ENCODE measurements at places on chromosomes 2 and 18.

DNA sequence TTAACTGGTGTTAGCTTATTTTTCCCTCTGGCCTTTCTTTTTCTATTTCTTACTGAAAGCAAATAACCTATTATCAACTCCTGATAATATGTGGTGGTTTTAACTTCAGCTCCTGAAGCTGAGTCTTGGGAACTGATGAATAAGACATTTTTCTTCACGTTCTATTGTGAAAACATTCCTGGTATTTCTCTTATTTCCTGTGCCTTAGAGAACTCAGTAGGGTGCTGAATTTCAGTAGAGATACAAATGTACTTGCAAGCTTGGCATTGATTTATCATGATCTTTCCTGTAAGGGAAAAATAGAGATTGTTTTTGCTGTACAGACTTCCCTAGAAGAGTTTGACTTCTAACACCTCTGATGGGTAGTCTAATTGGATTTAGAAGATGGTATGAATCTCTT is 52.8 kb upstream of the DCC start:
- DNase-seq, result no peak

DNA sequence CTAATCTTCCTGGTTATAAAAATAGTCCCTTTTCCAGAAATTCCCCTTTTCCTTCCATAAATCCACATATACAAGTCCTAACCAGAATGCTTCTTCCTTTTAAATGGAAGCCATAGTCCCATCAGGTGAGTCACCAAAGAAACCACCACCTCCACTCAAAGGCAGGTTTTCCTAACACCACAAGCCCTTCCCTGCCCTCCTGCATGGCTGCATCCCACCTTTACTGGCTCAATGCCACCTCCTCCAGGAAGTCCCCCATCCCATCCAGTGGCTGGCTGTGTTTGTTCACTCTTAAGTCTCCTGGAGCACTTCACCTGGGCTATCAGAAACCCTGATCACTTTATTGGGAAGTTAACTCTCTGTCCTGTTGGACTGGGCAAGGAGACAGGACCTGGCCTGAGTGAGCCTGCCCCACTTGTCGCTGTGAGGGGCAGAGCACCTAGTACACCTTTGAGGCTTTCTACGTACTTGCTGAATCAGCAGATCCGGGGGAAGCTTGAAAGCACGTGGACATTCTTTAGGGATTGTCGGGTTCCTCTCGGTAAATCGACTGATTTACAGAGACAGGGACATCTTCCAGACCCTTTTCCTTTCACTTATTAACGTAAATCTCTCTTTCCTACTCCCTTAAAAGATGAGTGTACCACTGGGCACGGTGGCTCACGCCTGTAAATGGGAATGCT is 71.0 kb downstream of the NGEF start:
- no peak for DNase-seq

GRCh38 chr2:85393836-85394235 is 16.3 kb downstream of the CAPG start:
- DNase-seq, result no peak

- no peak for DNase-seq
Measured at GRCh38 chr2:71678874-71679273, 225.5 kb downstream of the DYSF start.

DNA sequence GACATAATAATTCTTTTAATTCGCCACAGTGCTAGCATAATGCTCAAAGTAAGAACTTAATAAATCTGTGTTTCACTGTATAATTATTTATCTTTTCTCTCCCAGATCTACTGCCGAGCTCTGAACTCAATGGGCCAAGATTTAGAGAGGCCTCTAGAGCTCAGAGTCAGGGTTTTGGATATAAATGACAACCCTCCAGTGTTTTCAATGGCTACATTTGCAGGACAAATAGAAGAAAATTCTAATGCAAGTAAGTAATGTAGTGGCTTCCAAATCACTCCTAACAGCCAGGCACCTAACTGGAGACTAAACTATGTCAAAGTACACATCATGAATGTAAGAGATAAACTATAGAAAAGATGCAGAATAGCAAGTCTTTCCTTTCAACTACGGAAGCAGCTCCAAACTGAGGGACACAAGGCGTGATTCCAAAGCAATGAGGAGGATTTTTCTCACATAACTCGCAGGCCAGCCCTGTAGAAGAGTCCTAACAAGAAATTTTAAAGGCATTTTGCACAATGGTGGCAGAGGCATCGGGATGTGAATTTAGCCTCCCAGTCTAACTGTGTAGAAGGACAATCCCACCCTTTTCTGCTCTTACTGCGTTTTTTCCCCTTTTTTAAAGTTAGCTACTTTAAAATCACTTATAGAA is 12.0 kb downstream of the DSG1 start:
- no peak for DNase-seq

DNA sequence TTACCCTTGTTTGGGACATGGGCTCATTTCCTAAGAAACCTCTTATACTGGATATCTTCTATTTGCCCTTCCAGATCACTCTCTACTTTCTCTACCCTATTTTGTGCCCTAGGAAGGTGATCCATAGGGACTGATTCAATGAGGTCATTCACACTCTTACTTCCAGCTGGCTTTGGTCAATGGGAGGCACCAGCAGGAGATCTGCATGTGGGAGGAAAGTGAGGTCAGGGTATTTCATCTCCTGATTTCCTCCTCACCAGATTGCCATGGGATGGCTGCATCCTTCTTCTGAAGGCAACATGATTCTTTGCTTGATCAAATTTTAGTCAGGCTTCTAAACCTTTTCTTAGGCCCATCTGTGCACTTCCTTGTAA is 15.2 kb downstream of the M1AP start:
- DNase-seq, result no peak

- no peak for DNase-seq
Measured at GRCh38 chr2:191148791-191149190, 2.0 kb downstream of the STAT4 start.

- no peak for DNase-seq
Measured at GRCh38 chr2:166017208-166017607, 63.6 kb upstream of the TTC21B start.

- no peak for DNase-seq
Measured at GRCh38 chr2:109455731-109456691, 157.8 kb downstream of the SEPTIN10 start.

Data from neural crest cell (in vitro differentiated cells).